ENCODE measurements at places on chromosomes 2 and 18.

- DNase-seq = no peak
Observed at GRCh38 chr2:9573840-9574239, 18.2 kb upstream of the ADAM17 start.

- no peak for DNase-seq
Observed at GRCh38 chr2:150630587-150631235, 143.2 kb upstream of the RND3 start.

GRCh38 chr18:11175266-11175979, 26.1 kb upstream of the PIEZO2 start:
- DNase-seq = no peak

DNA sequence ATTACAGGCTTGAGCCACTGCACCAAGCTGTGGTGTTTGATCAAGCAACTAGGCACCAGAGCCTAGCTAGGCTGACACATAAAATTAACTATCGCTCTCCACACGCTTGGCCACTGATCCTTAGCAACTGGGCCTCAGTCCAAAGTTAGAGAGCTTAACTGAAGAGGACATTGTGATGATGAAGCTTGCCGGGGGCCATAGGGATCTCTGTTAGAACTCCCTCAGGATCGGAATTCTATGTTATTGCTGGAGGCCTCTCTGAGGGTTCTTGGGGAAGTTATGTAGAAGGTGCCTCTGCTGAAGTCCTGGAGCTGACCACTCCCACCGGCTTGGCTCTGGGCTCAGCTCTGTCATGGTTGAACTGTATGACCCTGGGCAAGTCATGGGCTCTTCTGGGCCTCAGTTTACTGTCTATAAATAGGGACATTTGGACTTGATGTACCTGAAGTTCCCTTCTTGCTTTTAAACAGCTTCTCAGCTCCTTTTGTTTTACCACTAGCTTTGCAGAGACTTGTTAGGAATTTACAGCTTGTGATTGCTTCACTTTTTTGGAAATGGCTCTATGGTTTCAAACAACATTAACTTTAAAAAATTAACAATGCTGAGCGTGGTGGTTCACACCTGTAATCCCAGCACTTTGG, 44.1 kb downstream of the GATA6 start:
- DNase-seq = no peak

DNA sequence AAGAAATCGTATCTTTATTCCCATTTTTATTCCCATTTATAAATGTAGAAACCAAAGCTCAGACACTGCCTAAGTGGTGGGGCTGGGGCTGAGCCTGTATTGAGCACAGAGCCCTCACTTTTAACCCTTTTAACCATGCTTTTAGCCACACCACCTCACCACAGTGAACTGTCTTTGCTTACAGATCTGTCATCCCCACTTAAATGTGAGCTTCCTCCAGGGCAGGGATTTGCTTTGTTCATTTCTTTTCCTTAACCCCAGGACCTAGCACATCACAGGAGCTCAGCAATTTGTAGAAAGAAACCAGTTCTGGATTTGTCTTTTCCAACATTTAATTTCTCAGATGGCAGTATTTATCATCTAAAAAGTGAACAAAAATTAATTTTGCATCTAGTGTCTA, 2.2 kb downstream of the BOD1L2 start:
- no peak for DNase-seq

GRCh38 chr2:101788995-101789970, 91.8 kb downstream of the MAP4K4 start:
- DNase-seq = no peak

DNA sequence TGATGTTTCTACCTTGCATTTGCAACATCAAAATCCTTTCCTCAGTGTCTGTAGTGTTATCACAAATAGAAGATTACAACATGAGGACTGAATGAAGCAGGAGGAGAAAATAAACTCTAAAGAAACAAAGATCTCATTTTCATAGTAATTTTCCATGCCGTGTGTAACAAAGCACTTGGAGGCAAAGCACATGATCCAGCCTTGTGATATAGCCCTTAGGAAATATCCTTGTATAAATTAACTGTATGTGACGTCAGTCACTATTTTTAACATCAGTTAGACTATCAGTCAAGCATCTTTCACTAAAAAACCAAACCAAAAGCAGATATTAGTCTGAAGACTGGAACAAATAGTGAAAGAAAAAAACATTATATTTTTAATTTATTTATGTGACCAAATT, 492.1 kb upstream of the CNTNAP5 start:
- no peak for DNase-seq

All from CMK (cell line).